NCI-H1436 (cell line): ENCODE measurements at places on chromosomes 5 and 9.

DNA sequence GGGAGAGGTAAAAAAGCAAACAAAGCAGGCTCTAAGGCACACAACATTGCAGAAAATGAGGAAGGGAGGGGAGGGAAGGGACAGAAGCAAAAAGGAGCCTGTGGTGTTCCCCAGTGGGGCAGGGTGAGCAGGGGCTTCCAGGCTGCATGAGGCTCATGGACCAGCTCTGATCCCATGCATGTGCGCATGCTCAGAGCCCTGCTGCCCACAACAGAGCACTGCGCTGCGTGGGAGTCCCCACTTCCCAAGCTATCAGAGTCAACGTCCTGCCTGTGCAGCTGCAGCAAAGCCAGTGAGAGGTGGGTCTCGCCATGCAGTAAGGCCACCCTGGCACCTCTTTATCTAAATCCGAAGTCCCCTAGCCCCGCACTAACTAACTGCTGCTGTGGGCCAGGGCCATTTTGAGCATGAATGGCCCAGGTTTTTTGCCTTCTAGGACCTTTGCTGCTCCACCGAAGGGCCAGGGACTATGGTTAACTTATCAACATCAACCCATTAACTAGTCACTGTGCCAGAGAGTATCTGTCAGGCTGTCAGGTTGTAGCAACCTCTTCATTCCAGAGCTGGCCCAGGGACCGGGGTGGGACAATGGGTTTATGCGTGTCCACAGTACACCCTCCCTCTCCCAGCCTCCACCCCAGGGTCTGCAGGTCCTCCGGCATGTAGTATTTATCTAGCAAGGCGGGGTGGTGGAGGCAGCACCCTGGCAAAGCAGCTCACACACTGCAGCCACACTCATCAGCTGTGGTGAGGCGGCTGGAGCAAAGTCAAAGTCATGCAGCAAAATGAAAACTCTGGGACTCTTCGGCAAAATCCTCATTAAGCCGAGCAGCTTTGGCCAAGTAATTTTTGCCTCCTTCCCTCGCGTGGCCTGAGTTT is 123.6 kb downstream of the SAXO1 start:
- no peak for DNase-seq

DNA sequence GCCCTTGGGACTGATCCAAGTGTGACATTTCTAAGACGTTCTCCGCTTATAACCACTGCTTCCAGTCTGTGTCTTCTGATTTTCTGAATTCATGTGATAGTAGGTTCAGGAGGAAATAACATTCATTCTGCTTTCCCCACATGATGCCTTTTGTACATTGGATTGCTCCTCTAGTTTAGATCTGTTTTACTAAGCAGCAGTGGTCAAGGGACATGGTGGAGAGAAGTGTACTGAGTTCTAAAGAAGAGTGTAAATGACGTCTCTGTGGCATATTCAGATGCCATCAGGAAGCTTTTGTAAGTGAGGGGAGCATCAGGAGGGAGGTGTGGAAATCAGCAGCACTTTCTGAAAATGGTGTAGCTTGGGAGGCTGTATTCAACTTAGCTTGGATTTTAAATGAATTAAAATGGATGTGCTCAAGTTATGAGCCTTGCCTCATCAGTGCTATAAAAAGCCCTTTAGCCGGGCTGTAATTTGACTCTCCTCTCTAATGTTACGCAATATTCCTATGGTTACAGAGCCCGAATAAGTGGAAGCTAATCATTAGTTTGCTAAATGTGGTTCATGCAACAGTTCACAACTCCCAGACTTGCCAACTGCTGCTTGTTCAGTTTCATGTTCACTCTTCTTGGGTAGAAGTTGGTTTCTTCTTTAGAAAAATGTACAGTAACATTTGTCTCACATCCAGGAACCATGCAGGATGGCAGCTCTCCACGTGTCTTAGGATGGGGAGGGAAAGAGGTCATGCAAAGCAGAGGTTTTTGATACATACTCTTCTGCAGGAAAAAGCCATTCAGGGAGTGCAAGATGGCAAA is 281.3 kb downstream of the ARHGAP26 start:
- DNase-seq = peak; percentile 80

DNA sequence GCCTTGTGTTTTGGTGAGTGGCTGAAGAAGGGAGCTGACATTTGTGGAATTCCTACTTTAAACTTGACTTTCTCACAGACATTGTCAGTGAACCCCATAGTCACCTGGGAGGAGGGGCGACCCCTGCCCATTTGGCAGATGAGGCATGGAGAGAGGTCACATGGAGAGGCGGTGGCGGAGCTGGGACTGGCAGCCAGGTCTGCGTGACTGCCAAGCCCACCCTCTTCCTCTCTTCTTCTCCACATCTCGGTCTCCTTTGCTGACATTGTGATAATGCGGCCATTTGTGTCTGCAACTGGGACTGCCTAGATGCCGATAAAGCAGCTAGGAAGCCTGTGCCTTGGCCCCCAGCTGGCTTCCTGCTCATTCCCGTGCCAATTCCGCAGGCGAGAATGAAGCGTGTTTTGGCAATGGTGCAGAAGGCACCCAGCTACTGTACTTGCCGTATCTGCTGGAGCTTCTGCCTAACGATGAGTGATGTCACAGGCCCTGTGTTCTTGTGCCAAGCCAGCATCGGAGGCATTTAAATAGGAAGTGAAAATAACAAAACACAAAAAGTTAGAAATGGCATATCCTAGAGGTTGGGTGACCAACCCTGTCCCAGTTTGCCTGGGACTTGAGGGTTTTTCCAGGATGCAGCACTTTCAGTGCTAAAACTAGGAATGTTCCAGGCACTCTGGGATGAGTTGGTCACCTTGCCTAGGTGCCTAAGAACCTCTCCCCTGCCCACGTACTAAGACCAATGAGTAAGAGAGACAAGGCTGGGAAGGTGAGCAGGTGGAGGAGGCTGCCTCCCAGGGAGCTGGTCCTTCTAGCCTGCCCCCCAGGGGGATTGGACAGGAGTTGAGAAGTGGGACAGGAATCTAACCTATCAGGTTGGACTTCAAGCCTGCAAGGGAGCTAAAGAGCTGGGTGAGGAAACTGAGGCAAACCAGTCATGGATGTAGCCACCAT is 23.6 kb downstream of the OLFML2A start:
- DNase-seq = no peak

DNA sequence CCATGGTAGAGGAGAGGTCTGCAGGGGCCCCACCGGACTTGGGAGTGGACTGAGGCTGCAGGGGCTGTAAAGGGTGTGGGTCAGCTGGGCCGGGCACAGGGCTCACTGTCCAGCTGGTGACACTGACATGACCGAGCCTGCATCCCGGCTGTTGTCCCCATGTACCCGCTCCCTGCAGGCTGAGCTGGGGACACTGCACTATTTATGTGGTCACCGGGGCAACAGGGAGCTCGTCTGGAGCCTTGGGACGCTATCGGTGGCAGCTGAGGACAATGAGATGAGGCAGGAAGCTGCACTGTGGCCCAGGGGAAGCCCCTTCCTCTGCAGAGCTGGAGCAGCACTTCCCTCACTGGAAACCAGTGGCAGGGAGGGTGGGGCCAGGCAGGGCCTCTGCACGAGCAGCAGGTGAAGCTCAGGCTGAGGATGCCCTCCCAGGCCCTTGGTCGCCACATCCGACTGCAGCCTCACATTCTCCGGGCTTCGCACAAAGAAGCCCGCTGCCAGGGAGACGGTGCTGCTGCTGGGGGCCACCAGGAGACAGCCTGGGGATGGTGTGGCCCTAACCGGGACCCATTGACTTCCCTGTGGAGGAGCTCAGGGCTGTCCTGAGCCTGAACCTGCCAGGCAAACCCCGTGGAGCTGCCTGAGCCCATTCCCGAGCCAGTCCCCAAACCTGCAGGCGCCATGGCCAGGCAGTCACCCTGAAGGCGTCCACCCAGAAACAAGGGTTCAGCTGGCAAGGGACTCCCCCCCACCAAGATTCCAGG is 26.4 kb downstream of the ZDHHC11B start:
- DNase-seq = peak; percentile 27

DNA sequence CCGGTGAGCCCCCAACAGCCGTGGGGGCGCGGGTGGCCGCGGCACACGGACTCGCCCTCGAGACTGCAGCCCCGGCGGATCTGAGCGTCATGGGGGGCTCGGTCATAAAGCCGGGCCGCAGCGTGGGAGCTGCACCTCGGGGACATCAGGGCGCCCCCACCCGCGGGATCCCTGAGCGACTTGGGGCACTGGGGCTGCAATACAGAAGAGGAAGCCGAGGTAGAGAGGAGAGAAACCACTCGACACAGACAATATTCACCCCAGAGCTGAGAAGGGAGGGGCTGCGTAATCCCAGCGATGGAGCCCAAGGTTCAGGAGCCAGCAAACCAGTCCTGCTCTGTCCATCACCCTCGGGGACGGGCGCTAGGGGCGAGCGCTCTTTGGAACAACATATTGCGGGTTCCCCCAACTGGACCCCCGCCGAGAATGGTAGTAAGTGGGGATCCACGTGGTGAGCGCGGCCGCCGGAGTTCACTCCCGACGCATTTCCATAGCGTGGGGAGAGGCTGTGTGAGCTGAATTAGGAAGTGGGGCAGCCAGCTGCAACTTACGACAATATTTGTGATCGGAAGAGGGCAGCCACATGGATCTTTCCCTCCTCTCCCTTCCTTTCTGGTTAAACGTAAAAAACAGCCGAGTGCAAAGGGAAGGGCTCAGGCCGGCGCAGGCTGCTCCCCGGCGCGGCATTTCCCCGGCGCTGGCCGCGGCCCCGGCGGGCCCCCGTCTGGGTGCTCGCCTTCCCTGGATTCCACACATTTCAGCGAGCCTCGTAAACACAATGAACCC is 9.9 kb downstream of the PTCH1 start:
- DNase-seq = no peak

DNA sequence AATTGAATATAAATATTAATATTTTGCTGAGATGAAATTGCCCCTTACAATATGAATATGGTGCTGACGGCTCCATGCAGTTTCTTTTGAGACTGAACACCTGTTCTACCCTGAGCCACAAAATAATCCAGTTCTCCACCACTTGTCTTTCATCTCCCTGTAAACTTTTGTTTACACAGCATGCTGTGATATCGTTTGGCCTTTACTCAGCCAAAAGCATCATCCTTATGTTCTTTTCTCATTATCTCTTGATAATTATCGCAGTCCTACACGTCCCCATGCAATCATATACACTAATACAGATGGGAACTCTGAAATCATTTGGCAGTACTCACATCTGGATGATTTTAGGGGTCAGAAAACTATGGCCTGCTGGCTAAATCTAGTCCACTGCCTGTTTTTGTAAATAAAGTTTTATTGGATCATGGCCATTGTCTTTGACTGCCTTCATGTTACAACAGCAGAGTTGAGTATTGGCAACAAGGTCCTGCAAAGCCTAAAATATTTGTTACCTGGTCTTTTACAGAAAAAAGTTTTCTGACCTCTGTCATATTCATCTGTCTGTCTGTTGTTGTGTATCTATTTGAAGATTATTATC is 53.3 kb downstream of the AOPEP start:
- DNase-seq = no peak

DNA sequence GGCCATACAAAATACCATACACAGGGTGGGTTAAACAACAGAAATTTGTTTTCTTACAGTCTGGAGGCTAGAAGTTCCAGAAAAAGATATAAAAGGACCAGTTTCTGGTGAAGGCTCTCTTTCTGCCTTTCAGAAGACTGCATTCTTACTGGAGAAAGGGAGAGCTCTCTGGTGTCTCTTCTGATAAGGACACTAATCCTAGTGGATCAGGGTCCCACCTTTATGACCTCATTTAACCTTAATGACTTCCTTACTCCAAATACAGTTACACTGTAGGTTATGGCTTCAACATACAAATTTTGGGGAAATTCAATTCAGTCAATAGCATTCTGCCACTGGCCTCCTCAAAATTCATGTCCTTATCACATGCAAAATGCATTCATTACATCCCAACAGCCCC is 351.9 kb upstream of the POU5F2 start:
- no peak for DNase-seq
